ENCODE measurements at places on chromosomes 7 and 10.

DNA sequence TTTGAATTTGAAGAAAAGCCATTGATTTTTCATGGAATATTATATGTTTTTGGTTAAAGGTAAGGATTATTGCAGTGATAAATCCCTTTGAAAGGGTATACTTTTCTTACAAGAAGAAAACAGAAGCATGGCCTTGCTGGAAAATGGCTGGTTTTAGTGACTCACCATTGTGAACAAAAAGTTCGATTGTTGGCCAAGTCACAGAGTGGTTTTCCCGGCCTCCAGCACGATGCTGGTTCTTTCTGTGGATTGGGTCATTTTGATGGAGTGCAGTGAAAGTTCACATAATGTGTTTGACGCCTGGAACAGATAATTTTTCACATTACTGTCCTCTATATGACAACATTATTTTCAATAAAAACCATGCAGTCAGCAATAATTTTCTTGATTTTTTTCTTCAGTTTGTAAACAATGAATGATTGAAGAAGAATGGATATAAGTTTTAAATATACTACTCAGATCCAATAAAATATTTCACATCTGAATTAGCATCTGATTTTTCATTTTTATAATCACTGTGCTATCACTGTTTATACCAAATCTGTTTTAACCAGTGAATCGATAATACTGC, 60.9 kb downstream of the RBM20 start:
- DNase-seq, result no peak

- DNase-seq, result no peak
These were observed 7.7 kb upstream of the MINDY3 start for GRCh38 chr10:15868006-15868405.

- DNase-seq, result no peak
These were observed 5.0 kb downstream of the SLC16A9 start for GRCh38 chr10:59704630-59705029.

- DNase-seq, result no peak
These were observed 23.2 kb downstream of the NT5C3A start for GRCh38 chr7:33039257-33039902.

DNA sequence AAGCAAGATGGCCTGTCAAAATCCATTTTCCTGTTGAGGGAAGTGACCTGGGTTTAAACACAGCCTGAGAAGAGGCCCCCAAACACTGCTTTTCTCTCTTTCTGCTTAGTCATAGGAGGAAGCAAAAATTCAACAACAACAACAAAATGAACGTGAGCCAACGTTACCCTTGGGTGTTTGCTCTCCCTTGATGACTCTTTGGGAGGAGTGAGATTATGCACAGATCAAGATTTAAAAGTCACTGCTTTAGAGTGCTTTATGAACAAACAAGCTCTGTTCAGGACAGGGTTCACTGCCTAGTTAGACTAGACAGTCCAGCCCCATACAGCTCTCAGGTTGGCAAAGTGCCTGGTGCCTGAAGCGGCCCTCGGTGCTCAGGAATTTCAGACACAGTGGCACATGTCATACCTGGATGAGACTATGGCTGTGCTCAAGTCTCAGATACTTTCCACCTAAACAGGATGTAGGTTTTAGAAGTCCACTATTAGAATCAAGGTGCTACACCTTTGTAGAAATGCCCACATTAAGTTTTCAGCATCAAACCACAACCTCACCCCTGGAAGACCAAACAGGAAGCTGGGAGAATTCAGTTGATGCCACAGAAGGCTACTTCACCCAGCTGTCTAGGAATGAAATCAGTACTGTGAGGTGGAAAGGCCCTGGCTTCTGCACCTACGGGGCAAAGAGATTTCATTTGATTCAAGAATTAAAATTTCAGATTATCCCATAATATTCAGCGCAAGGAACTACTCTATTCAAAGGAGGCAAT, 38.7 kb downstream of the DENND11 start:
- no peak for DNase-seq

GRCh38 chr7:67766906-67767410, 770.3 kb downstream of the TYW1 start:
- DNase-seq, result no peak

All from stimulated activated CD4-positive, alpha-beta T cell treated with anti-CD3 and anti-CD28 coated beads, Interleukin-1b, Interleukin-23, amount 100 ng/mL, for 24 hours (primary cell).